Fibroblast of villous mesenchyme (primary cell): ENCODE measurements at places on chromosomes 5 and 9. TPM values are rescaled to one million over a fixed set of nuclear protein-coding genes. Genes with fewer than 3 reads are reported as not detected.

PCDHGA11 gene
- total RNA-seq = 11.0 and 15.5 TPM in 2 replicates

TEK gene
- 12.5 and 25.8 TPM in 2 replicates for total RNA-seq

DOK3 gene
- 2.6 TPM in 2 replicates for total RNA-seq

GRCh38 chr5:174281855-174282254 is 236.3 kb downstream of the NSG2 start:
- DNase-seq = no peak

DNA sequence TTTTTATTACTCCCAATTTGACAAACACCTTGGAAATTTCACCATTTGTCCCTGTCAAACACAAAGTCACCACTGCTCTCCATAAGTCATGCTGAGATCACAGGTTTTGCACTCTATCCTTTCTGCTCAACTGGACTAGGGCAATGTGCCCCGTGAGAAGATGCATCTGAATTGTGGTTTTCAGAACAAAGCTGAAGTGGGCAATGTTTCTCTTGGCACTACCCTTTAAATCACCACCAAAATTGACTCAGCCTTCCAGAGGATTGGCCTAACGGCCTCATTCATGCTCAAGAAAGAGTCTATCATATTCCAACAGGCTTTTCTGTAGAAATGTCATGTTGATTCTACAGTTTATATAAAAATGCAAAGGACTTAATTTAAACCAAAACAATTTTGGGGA is 81.0 kb upstream of the TRIO start:
- DNase-seq = no peak

OBP2B gene
- total RNA-seq = not detected in 2 replicates

STING1 gene
- 25.9 and 26.7 TPM in 2 replicates for total RNA-seq

- DNase-seq = no peak
Measured at GRCh38 chr9:79664375-79664831, 92.6 kb downstream of the TLE4 start.

PGM5 gene
- 2.6 and 5.8 TPM in 2 replicates for total RNA-seq

SOWAHA gene
- total RNA-seq = under 0.01 TPM in 2 replicates

GRCh38 chr5:133696006-133696584 is 83.8 kb upstream of the FSTL4 start:
- DNase-seq = no peak

DNA sequence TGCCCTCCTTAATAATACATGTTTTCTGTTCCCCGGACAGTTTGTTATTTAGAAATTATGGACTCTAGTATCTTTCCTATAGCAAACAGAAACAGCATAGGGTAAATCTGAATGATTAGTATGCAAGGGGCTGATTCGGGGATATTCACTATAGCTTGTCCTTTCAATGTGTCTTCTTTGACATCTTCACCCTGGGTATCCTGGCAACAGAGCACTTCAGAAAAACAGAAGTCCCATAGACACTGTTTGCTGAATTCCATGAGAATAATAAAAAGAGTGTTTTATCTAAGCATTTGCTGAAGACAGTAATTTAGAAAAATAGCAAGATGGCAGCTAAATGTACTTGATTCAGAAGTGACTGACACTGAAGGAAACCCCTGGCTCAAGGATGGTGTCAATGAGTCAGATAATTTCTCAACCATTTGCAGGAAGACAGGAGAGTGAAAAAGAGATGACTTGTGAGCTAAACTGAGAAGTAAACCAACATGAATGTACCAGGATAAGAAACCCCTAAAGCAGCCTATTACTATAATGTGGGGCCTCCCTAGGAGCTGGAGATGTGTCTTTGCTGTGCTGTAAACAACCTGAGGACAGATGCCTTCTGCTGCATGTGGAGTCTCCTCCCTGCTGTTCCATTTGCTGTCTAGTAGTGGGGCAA is 246.2 kb downstream of the MAN2A1 start:
- no peak for DNase-seq

GRCh38 chr9:38619556-38620447 is 594 bp downstream of the ANKRD18A start:
- DNase-seq = no peak

DNA sequence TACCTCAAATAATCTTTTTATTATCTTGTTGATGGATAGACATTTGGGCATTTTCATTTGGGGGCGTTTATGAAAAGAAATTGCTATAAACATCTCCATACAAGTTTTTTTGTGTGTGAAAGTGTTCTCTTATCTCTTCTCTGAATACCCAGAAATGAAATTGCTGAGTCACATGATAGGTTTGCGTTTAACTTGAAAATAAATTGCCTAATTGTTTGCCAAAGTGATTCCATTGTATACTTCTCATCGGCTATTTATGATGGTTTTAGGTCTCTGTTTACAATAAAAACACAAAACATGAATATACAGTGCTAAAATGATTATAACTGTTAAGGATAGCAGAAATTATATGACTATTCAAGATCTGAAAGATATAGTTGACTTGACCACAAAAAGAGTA is 361.7 kb downstream of the TAF11L14 start:
- DNase-seq = no peak

CD72 gene
- total RNA-seq = 0.86 and 1.3 TPM in 2 replicates

DNA sequence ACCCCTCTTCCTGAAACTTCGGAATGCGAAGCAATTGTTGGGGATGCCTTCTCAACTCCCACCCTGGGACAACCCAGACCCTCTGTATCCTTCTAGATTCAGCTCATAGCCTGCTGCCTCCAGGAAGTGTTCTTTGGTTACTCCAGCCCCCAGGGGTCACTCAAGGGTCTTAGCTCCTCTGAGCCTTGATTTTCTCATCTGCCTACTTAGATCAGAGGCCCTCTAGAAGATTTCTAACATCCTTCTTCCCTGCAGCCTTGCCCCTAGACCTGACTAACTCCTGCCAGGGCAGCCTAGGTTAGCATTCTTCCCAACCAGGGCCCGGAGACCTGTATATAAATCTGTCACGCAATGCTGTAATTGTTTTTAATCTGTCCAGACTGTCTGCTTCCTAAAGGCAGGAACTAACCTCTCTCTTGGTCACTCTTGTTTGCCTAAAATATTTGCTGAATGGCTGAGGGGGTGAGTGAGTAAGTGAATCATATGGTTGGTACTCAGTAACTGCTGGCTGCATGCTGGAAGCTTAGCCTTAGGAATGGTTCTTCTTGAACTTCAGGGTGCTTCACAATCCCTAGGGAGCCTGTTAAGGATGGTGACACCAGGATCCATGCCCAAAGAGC is 8.2 kb downstream of the GALNT10 start:
- peak; percentile 43 for DNase-seq

SCGB3A2 gene
- not detected in 2 replicates for total RNA-seq

TRPM3 gene
- total RNA-seq = under 0.01 TPM in 2 replicates

SPATA31D3 gene
- not detected in 2 replicates for total RNA-seq
